ENCODE measurements at places on chromosomes 5 and 9. TPM values are rescaled to one million over a fixed set of nuclear protein-coding genes. Genes with fewer than 3 reads are reported as not detected.

RNF208 gene
- 0.77 TPM for total RNA-seq

SUSD1 gene
- total RNA-seq: 7.9 TPM

C9orf153 gene
- not detected for total RNA-seq

DRD1 gene
- total RNA-seq: not detected

OTP gene
- total RNA-seq: not detected

S1PR3 gene
- 29.4 TPM for total RNA-seq

RUFY1 gene
- total RNA-seq: 45.8 TPM

DMGDH gene
- 1.4 TPM for total RNA-seq

SPATA31C1 gene
- total RNA-seq: not detected

TMEFF1 gene
- total RNA-seq: 103 TPM

THOC3 gene
- total RNA-seq: 148 TPM

EPB41L4B gene
- total RNA-seq: 6.2 TPM

PPP1R26 gene
- 23.0 TPM for total RNA-seq

CNOT8 gene
- total RNA-seq: 81.8 TPM

TAF11L5 gene
- total RNA-seq: not detected

LRSAM1 gene
- total RNA-seq: 14.2 TPM

FBP1 gene
- total RNA-seq: 0.31 TPM

PCDHGA10 gene
- 4.7 TPM for total RNA-seq

PAPPA gene
- total RNA-seq: 0.65 TPM

NNT gene
- total RNA-seq: 56.3 TPM

LCN1 gene
- total RNA-seq: not detected

C5 gene
- total RNA-seq: 4.5 TPM

PAIP1 gene
- total RNA-seq: 213 TPM

SLC4A9 gene
- total RNA-seq: not detected

FOXD4 gene
- total RNA-seq: not detected

ZNF169 gene
- 14.4 TPM for total RNA-seq

ZDHHC11 gene
- total RNA-seq: 0.92 TPM

PCDHB9 gene
- 3.1 TPM for total RNA-seq

AUH gene
- 22.8 TPM for total RNA-seq

RASEF gene
- total RNA-seq: 0.21 TPM

MEGF9 gene
- total RNA-seq: 5.0 TPM

DPP7 gene
- 2.6 TPM for total RNA-seq

GLDC gene
- 100 TPM for total RNA-seq

DNAH5 gene
- 0.62 TPM for total RNA-seq

NDUFB6 gene
- 50.8 TPM for total RNA-seq

IFNA6 gene
- not detected for total RNA-seq

OBP2B gene
- not detected for total RNA-seq

FYB1 gene
- total RNA-seq: not detected

CCDC127 gene
- 7.0 TPM for total RNA-seq

ISL1 gene
- total RNA-seq: not detected

GADD45G gene
- total RNA-seq: 1.8 TPM

CDH18 gene
- total RNA-seq: 0.58 TPM

WASHC1 gene
- 8.4 TPM for total RNA-seq
